Non-pigmented ciliary epithelial cell (primary cell): ENCODE measurements at places on chromosomes 7 and 10.

GRCh38 chr10:62099299-62099698, 169.3 kb downstream of the RTKN2 start:
- DNase-seq = no peak

DNA sequence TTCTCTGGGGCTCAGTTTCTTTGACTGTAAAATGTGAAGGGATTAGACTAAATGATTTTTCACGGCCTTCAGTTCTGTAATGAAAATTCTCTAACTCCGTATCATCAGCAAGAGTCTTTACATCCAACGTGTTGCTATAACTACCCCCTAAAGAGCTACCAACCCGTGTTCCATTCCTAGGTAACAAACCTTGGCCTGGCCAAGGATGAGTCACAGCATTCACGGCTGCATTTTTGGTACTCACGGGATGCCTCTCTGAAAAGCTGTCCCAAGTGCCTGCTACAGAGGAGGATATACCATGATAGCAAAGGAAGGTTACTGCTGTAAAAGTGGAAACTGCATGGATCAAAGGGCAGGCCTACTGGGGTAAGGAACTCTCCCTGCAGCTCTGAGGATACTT, 5.9 kb downstream of the LRRC4 start:
- no peak for DNase-seq

GRCh38 chr7:90412458-90413184, 9.4 kb downstream of the CLDN12 start:
- no peak for DNase-seq

DNA sequence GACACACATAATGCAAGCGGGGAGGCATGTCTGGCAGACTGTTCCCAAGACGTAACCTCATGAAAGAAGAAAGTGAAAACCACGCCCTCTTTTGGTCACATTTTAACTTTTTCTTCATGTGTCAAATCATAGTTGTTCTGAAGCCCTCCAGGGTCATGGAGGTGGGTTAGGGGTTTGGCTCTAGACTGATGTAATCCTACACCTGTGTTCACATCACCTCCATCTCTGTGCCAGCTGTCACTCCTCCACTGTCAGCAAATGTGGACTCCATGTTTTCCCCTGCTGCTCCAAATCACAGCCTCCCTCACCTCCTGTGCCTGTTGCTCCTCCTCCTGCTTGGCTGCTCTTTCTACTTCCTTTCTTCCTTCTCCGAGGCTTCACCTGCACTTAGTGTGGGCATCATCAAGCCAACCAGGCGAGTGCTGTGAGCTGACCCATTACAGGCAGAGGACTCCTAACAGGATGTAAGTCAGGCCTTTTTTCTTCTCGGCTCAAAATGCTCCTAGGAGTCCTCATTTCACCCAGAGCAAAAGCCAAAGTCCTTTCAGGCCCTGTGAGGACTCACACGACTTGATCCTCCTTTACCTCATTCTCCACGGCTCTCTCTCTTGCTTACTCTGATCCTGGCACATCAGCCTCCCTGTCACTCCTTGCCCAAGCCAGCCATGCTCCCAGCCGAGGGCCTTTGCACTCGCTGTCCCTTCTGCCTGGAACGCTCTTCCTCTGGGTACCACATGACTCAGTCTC, 66.4 kb upstream of the IFRD1 start:
- no peak for DNase-seq

- peak; percentile 72 for DNase-seq
Measured at GRCh38 chr10:86410542-86411124, 44.0 kb upstream of the GRID1 start.

GRCh38 chr7:44223362-44224079, 22.7 kb downstream of the YKT6 start:
- DNase-seq = no peak
